ENCODE measurements at places on chromosomes 2 and 18.

DNA sequence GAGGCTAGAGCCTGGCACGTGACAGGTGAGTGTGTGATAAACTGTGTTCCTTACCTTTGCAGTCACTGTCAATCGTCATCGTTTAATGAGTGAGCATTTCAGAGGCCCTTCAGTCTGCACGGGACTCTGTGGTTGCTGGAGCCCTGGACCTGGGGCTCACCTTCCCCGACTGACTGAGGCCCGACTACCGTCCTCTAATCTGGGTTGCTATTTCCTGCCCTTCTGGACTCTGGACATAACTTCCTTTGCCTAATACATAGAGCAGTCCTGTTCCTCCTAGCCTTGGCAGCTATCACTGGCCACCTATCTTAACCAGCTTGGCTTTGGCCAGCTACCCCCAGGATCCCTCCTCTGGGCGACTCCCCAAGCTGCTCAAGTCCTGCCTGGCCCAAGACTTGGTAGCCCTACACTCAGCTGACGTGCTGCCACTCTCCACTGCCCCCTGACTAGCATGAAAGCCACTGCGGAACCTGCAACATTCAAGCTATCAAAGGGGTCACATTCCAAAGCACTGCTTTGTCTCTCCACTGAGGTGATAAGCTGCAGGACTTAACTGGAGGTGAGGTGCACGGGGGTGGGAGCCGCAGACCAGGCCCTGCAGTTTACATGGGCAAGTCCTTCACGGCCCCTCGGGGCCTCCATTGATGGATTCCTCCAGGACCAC is 11.1 kb upstream of the RAB17 start:
- no peak for DNase-seq

DNA sequence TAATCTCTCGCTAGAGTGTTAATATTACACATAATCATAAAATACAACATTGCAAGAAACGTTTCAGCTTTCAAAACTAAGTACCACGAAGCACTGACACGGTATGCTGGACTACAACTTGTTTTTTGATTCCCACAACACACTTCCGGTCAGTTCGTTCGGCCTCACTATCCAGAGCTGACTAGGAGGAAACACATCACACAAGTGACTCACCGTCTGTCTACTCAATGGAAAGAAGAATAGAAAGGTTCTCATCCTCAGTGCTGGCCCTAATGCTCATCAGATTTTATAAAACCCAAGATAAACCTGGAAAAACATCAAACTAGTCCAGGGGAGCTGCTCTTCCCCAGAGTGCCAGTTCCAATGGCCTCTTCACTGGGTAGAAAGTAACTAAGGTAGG is 42.9 kb downstream of the ZNF385B start:
- no peak for DNase-seq

DNA sequence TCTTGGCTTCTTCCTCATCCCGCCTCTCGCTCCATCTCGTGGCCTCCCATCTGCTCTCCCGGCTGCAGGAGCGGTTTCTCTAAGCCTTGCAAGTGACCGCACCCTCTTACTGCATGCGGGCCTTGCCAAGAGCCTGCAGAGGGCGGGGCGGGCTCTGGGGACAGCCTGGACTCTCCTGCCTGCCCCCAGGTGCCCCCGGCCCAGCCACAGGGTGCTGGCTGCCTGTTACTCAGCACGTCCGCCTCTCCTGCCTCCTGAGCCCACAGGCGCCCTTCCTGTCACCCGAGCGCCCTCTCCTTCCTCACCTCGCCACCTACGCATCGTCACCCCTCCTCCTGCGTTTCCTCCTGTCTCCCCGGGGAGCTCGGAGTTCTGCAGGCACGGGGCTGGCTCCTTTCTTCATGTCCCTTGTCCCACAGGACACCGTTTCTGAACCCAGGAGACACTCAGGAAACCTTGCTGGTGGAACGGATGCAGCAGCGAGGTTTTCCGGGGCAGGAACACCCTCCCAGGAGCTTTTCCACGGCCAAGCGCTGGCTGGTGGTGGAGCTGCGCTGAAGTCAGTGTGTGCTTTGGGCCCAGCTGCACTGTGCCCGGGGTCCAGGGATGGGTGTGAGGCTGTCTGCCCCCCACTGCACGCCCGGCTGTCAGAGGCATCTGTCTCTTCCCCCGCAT is 28.5 kb downstream of the HPCAL1 start:
- DNase-seq, result no peak

DNA sequence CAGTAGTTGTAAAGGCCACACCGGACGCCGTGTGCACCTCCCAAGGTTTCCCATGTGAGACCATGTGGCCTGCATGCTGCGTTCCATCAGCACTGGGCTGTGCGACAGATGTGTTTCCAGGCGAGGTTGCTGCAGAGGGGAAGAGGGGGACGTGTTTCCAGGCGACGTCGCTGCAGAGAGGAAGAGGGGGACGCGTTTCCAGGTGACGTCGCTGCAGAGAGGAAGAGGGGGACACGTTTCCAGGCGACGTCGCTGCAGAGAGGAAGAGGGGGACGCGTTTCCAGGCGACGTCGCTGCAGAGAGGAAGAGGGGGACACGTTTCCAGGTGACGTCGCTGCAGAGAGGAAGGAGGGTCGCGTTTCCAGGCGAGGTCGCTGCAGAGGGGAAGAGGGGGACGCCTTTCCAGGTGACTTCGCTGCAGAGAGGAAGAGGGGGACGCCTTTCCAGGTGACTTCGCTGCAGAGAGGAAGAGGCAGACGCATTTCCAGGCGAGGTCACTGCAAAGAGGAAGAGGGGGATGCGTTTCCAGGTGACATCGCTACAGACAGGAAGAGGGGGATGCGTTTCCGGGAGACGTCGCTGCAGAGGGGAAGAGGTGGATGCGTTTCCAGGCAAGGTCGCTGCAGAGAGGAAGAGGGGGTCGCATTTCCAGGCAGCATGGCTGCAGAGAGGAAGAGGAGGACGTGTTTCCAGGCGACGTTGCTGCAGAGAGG is 24.5 kb downstream of the NFATC1 start:
- no peak for DNase-seq

- no peak for DNase-seq
These were observed 268.1 kb downstream of the MYO3B start for GRCh38 chr2:170446078-170446477.

DNA sequence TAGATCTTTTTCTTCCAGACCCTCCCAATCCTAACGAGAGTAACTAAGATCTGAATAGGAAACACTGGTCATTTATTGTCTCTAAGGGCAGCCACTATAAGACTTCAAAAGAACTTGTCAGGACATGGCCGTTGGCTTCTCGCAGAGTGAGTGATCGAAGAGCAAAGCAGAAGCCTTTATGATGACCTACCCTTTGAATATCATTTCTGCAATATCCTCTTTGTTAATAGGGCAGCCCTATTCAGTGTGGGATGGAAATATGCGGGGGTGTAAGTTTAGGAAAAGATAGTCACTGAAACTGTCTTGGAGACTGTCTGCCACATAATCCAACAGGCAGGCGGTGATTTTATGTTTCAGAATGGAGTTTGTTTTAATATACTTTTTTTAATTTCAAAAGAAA is 70.9 kb downstream of the FBXO36 start:
- DNase-seq, result no peak

DNA sequence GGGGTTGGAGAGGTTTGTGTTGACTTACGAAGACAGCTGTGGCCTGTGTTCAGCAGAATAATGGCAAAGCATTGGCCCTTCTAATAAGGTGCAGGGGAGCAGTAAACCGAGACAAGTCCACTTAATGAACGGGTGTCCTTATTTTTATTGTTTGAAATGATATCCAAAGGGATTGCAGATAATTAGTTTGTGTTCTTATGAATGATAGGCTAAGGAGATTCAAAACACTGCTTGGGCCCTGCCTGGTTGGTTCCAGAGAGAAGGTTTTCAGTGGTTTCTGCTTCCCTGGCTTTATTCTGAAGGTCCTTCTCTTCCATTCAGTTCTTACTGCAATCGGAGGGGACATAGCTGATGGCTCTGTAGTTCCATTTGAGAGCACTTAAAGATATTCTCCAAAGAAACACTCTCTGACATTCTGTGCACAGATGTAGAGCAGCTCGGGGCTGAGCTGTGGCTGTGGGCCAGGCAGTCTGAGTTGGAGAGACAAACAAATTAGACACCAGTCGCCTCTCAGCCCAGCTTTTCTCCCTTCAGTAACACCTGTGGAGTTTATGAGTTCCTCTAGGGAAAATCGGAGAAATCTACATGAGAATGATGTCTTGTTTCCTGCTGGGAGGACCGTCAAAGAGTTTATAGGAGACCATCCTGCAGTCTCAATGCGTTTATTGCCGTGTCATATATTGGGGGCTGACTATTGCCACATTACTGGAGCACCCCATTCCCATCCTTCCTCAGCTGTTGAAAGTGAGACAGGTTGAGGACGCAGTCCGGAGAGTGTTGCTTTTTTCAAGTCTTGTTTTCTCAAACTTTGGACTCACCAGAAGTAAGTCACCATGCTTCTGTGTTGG is 6.5 kb downstream of the GREB1 start:
- DNase-seq, result no peak

GRCh38 chr2:86441882-86442641 is 891 bp downstream of the KDM3A start:
- peak; percentile 30 for DNase-seq

DNA sequence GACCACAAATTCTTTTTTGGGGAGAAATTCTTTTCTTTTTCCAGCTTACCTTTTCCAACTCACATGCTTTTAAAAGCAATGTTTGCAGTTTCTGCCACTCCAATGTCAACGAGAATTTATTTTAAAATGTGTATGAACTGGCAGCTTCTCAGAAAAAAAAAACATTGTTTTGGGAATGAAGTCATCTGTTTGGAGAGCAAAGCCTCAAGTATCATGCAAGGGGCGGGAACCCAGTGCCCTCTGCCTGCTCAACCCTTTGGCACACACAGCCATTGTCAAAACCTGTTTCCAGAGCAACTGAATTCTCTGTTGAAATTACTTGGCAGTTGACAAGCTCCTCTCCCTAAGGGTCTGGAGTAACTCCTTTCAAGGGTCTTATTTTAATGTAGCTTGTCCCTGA is 128.5 kb downstream of the QPCT start:
- DNase-seq, result no peak

DNA sequence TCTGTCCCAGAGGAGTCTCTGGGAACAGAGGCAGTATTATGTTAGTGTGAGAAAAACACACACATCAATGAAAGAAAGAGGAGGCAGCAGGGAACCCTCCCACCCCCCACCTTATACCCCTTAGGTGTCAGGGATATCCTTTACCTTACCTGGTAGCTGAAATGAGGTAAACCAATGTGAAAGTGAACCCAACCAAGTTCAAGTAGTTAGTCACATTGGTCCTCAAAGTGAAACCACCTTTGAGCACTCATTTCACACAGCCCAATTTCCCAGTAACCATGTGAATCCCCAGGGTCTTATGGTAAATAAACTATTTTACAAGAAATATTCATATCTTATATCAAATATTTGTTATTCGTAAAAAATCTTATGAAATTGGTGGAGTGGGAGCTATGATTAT is 377.8 kb downstream of the LRATD1 start:
- no peak for DNase-seq

DNA sequence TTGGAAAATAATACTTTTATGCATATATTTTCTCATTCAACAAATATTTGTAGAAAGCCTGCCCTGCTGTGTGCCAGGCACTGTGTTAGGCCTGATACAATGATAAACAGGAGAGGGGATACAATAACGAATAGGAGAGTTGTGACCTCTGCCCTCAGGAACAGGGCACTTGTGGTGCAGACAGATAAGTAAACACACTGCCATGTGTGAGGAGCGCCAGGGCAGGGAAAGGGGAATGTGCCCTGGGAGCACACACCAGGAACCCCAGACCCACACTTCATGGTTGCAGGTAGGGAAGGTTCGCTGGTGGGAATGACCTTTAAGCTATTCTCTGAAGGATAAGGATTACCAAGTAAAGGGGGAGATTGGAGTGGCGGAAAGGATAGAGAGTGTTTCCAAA is 42.2 kb upstream of the DSC1 start:
- no peak for DNase-seq

DNA sequence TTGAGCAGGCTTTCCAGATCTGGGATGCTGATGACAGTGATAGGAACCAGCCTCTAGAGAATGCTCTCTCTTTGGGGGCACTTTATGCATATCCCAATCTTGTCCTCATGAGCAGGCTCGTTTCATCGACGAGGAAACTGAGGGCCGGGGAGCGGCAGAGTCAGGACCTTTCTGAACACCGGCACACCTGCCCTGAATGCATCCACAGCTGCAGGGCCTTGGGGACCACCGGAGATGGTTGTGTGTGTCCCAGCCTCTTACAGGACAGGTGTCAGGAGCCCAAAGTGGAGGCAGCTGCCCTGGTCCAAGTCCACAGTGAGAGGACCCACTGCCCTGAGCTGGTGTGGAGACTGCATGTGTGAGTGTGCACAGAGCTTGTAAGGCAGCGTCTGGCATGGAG is 47.6 kb upstream of the FAHD2A start:
- no peak for DNase-seq

DNA sequence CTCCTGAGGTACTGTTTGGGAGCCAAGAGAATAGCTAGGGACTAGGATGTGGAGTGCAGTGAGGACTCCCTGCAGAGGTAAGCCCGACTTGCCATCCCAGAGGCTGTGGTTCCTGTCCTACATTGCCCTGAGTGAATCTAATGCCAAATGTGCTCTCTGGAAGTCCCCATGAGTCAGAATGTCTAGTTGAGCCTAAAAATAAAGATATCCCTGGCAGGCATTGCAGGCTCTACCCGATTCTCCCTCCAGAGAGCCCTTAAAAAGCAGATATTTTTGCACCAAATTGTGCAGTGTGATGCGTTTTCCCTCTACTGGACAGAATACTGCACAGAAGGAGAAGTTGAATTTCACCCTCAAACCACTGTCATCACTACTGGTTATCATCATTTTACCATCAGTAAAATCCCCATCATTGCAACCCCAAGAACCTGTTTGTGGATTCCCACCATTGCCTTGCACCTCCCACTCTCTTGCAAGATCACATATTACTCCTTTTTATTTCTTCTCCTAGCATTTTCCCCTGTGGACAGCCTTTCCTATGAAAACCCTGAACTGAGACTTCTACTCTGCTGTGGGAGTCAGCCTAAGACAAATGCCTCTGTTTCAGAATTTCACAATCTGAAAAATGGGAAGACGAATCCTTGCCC is 98.0 kb downstream of the MARCHF4 start:
- no peak for DNase-seq
